Aorta (tissue), 5 donors: ENCODE measurements at places on chromosomes 5 and 9. TPM values are rescaled to one million over a fixed set of nuclear protein-coding genes. Genes with fewer than 3 reads are reported as not detected.
A peak's percentile ranks its signal among the peaks of the same experiment; 100 is the strongest.

DNA sequence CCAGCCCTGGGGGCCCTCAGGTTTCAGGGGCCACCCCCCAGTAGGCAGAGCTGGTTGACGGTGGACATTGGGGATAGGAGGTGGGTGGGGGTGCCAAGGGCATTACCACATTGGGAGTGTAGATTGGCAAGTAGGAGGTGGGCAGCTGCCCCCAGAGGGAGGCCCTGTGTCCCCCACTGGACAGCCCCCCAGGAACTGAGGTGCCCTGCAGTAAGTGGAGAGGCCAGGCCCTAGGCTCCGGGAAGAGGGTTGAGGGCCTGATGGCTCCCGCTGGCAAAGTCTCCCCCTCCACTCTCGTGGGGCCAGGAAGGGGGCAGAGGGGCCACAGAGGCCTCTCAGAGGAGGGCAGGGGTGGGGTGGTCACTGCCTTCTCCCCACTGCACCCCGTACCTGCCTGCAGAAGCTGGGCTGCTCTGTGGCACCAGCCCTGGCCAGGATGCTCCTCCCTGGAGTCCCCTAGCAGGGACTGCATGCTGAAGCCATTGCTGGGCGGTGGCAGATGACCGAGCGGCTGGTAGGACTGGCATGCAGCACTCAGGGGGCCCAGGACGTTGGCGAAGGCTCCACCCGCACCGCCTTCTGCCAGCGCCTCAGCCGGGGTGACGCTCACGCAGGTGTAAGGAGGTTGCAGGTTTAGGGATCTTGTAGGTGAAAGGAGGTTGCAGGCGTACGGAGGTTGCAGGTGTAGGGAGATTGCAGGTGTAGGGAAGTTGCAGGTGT lies 89.6 kb upstream of the CACNA1B start:
- no peak overlapping the region for H3K27ac ChIP-seq
- no peak for DNase-seq
- H3K27me3 ChIP-seq, result no peaks in the 10 kb centered on the region
- H3K4me1 ChIP-seq, result no peaks in the 10 kb centered on the region

DNA sequence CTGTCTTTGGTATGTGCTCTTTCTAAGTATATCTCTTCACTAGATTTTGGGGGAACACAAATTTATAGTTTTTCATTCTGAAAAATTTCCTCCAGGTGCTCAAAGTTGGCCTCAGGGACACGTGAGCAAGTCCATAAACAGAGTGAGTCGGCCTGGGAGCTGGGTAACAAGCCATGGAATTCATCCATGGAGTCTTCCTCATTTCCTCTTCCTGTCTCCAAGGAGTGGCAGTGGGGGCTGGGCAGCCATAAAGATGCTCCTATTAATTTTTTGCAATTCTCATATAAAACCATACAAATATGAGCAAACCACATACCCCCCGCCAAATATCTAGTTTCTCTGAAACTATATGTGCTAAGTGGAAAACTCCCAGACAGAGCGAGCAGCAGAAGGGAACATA lies 136.6 kb upstream of the OTULINL start:
- H3K36me3 ChIP-seq, result no peaks in the 10 kb centered on the region
- no peak for DNase-seq
- no peak overlapping the region for H3K4me3 ChIP-seq
- no peak overlapping the region for H3K27ac ChIP-seq

- no peaks in the 10 kb centered on the region for H3K4me1 ChIP-seq
- no peaks in the 10 kb centered on the region for H3K36me3 ChIP-seq
- no peak overlapping the region for H3K4me3 ChIP-seq
Measured at GRCh38 chr5:143775258-143775657, 36.7 kb upstream of the HMHB1 start.

GRCh38 chr5:111439473-111440075 lies 72.8 kb downstream of the STARD4 start:
- H3K27me3 ChIP-seq, result no peaks in the 10 kb centered on the region
- H3K4me1 ChIP-seq, result no peaks in the 10 kb centered on the region
- H3K4me3 ChIP-seq, result no peak overlapping the region
- no peak for DNase-seq

DNA sequence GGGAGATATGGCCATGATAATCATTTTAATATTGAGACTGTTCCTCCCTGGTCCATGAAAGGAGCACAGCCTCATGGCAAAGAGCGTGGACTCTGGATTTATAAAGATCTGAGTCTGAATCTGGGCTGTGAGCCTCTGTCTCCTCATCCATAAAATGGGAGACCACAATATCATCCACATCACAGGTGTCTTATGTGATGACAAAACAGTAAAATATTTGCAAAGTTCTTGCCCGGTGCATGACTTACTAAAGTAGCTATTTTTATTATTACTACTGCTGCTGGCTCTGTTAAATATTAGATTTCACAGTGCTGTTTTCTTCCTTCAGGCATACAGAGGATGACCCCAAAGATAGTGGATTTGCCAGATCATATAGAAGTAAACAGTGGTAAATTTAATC lies 74.1 kb downstream of the TEK start:
- H3K27me3 ChIP-seq, result no peaks in the 10 kb centered on the region
- H3K4me1 ChIP-seq, result peaks cover 5% of the 10 kb centered on the region
- no peaks in the 10 kb centered on the region for H3K36me3 ChIP-seq
- no peak overlapping the region for H3K4me3 ChIP-seq
- H3K27ac ChIP-seq, result no peak overlapping the region

GRCh38 chr5:79959407-79959806 lies 31.7 kb downstream of the MTX3 start:
- no peak for DNase-seq
- H3K27me3 ChIP-seq, result no peaks in the 10 kb centered on the region
- H3K27ac ChIP-seq, result no peak overlapping the region
- no peaks in the 10 kb centered on the region for H3K36me3 ChIP-seq
- H3K4me1 ChIP-seq, result no peaks in the 10 kb centered on the region

DNA sequence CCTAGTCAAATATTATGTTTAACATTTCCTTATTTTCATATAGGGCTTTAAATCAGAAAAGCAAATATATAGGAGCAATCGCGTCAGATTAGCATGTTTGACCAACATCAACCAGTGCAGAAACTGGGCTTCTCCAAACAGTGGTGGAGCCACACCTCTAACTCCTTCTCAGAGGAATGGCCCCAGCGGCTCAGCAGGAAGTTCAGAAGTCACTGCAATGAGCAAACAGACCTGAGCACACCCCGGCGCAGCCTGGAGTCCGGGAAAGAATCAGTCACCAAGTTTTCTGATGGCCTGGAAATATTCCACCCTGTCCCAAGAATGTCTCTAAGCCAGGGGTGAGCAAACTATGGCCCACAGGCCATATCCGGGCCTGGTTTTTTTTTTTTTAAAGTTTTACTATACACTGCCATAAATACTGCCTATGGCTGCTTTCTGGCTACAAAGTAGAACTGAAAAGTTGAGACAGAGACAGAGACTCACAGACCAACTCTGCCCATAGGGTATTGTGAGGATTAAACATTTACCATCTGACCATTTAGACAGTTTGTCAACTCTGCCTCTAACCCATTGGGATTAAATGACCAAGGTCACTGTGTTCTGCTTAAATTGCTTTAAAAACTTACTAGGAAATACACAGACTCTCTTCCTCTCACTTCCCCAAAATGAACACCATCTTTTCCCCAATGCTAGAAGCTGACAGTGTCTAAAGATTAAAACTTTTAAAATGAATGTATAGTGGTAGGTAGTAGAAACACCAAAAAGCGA lies 5.4 kb downstream of the GOLM1 start:
- no peak overlapping the region for H3K27ac ChIP-seq
- H3K27me3 ChIP-seq, result no peaks in the 10 kb centered on the region
- no peaks in the 10 kb centered on the region for H3K4me1 ChIP-seq
- no peak for DNase-seq

- no peaks in the 10 kb centered on the region for H3K27me3 ChIP-seq
- peak overlapping the region; percentile 67 for H3K27ac ChIP-seq
- peaks cover 3% of the 10 kb centered on the region for H3K4me1 ChIP-seq
- no peaks in the 10 kb centered on the region for H3K36me3 ChIP-seq
- DNase-seq, result peak; percentile 57
Measured at GRCh38 chr5:57906671-57907070, 424.1 kb upstream of the ACTBL2 start.

- no peak overlapping the region for H3K27ac ChIP-seq
- DNase-seq, result no peak
- H3K4me1 ChIP-seq, result no peaks in the 10 kb centered on the region
- no peak overlapping the region for H3K4me3 ChIP-seq
- no peaks in the 10 kb centered on the region for H3K27me3 ChIP-seq
Measured at GRCh38 chr5:128470663-128471062, 67.4 kb downstream of the FBN2 start.

DNA sequence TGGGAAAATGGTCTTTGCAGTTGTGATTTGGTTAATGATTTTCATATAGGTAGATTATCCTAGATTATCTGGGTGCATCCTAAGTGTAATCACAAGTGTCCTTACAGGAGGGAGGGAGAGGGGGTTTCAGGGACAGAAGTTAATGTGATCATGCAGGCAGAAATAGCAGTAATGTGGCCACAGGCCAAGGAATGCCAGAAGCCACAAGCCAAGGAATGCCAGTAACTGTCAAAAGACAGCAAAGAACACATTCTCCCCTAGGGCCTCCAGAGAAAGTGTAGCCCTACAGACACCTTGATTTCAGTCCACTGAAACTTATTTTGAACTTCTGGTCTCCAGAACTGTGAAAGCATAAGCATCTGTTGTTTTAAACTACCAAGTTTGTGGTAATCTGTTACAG lies 2074.5 kb downstream of the MAT2B start:
- DNase-seq, result no peak
- H3K4me1 ChIP-seq, result no peaks in the 10 kb centered on the region
- H3K27ac ChIP-seq, result no peak overlapping the region

DNA sequence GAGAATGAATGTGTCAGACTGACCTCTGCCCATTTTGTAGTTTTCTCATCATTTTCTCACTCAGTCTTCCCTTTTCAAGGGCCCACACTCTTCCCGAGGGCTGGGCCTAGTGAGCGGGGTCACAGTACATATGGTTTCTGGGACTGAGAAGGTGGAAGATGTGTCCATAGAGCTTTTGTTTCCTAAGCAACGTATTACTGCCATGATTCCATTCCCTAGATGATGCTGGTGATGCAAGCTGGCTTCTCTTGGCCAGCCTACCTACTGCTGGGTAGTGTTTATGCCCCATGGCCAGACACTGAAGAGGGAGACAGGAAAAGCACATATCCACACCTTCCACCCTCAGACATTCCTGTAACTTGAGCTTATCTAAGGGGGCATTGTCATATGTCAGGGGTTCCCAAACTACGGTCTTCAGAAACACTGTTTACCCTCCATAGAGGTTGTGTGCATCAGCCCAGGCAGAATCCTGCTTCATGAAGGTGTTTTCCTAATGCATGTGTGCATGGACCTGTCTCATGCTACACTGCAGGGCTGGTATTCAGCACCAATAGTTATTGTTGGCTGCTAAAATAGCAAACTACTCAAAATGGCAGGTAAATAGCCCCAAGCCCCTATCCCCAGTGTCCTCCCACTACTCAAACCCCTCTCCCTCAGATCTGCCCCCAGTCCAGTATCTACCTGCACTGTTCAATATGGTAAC lies 9.5 kb downstream of the IRF1 start:
- H3K4me3 ChIP-seq, result no peak overlapping the region
- no peaks in the 10 kb centered on the region for H3K36me3 ChIP-seq
- no peaks in the 10 kb centered on the region for H3K4me1 ChIP-seq
- H3K27me3 ChIP-seq, result no peaks in the 10 kb centered on the region
- no peak overlapping the region for H3K27ac ChIP-seq

Gene FGF18
- 2.9 TPM for total RNA-seq

- H3K4me1 ChIP-seq, result no peaks in the 10 kb centered on the region
- no peak overlapping the region for H3K4me3 ChIP-seq
Measured at GRCh38 chr9:120833325-120833724, 9.4 kb downstream of the PSMD5 start.

- H3K27ac ChIP-seq, result no peak overlapping the region
- H3K36me3 ChIP-seq, result no peaks in the 10 kb centered on the region
- no peak overlapping the region for H3K4me3 ChIP-seq
- no peaks in the 10 kb centered on the region for H3K4me1 ChIP-seq
- H3K27me3 ChIP-seq, result peaks cover 2% of the 10 kb centered on the region
Measured at GRCh38 chr5:145867806-145868205, 5.0 kb downstream of the GRXCR2 start.

DNA sequence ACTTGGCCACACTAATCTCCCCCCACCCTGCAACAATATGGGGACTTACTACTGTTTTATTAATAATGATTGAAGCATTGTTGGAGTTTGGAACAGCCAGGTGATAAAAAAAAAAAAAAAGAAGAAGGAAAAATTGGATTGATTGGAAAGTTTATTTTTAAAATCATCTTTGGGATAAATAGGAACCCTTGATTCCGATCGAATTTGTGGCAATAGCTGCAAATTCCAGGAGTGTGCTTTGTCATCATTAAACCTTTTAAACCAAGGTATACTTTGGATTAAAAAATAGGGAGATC lies 907 bp upstream of the NR2F1 start:
- H3K4me3 ChIP-seq, result no peak overlapping the region
- DNase-seq, result no peak
- H3K27ac ChIP-seq, result no peak overlapping the region
- no peaks in the 10 kb centered on the region for H3K36me3 ChIP-seq

GRCh38 chr9:16679327-16679821 lies 191.1 kb downstream of the BNC2 start:
- H3K36me3 ChIP-seq, result no peaks in the 10 kb centered on the region
- no peaks in the 10 kb centered on the region for H3K4me1 ChIP-seq
- no peaks in the 10 kb centered on the region for H3K27me3 ChIP-seq
- no peak for DNase-seq

Gene INSL6
- total RNA-seq, result not detected

DNA sequence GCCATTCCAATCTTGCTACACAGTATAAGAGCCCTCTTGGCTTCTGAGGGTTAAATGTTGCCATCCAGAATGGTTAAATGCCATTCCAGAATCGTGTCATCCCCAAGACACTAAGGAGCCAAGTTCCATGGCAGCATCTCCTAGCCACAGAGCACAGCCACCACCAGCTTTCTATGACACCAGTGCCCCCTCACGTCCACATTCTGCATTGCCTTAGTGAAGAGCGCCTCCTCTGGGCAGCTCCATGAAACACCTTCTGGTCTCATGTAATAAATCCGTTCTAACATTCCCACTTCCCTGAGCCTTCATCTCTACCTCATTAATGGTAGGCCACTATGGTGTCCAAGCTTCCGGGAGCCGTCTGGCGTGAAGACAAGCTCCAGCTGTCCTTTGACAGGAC lies 12.4 kb downstream of the CBY3 start:
- no peak overlapping the region for H3K27ac ChIP-seq
- H3K27me3 ChIP-seq, result no peaks in the 10 kb centered on the region
- DNase-seq, result no peak
- no peaks in the 10 kb centered on the region for H3K4me1 ChIP-seq
- no peaks in the 10 kb centered on the region for H3K36me3 ChIP-seq

DNA sequence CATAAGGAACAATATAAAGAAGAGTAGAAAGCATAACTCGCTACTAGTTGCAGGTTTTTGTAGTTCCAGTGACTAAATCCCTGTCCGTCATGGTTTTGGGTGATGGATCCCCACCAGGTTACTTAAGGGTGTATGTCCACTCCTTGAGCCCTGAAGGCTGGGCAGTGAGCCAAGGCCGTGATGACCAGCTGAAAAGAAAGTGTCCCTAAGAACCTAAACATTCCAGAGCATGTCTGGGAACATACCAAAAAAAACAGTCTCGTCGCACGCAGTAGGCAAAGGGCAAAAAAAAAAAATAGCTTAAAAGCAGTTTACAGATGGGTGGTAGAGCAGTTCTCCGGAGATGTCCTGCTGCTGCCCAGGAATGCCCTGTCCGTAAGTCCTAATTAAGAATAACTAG lies 21.4 kb upstream of the SNAPC3 start:
- no peaks in the 10 kb centered on the region for H3K27me3 ChIP-seq
- H3K4me1 ChIP-seq, result no peaks in the 10 kb centered on the region
- H3K27ac ChIP-seq, result peak overlapping the region; percentile 67
- H3K36me3 ChIP-seq, result no peaks in the 10 kb centered on the region

GRCh38 chr5:80238097-80238496 lies 17.8 kb downstream of the SERINC5 start:
- no peak overlapping the region for H3K4me3 ChIP-seq
- no peaks in the 10 kb centered on the region for H3K27me3 ChIP-seq
- peaks cover 2% of the 10 kb centered on the region for H3K36me3 ChIP-seq
- no peaks in the 10 kb centered on the region for H3K4me1 ChIP-seq
- no peak for DNase-seq
